ENCODE measurements at places on chromosomes 2 and 18.

DNA sequence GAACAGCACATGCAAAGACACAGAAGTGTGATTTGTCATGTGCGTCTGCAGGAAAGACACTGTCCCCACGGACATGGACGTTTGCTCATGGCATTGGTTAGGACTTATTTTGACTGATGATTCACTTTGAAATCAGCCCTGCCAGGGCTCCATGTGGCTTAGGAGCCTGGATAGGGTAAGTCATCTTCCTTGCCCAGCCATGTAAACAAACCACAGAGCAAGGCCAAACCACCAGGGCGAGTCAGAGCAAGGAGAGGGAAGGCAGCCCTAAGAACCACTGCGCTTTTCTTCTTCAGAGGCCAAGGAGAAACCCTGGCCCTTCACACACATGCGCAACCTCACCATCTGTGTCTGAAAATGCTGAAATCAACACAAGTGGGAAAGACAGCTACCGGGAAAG, 88.8 kb downstream of the GFPT1 start:
- DNase-seq: peak; percentile 87

- DNase-seq: no peak
These were observed 71.1 kb downstream of the PIK3C3 start for GRCh38 chr18:42025974-42026625.

GRCh38 chr2:98647636-98648035, 39.2 kb downstream of the UNC50 start:
- no peak for DNase-seq

GRCh38 chr2:128154225-128154624, 63.2 kb downstream of the UGGT1 start:
- DNase-seq: no peak

- DNase-seq: no peak
These were observed 276.2 kb downstream of the ZNF521 start for GRCh38 chr18:25075783-25076182.

DNA sequence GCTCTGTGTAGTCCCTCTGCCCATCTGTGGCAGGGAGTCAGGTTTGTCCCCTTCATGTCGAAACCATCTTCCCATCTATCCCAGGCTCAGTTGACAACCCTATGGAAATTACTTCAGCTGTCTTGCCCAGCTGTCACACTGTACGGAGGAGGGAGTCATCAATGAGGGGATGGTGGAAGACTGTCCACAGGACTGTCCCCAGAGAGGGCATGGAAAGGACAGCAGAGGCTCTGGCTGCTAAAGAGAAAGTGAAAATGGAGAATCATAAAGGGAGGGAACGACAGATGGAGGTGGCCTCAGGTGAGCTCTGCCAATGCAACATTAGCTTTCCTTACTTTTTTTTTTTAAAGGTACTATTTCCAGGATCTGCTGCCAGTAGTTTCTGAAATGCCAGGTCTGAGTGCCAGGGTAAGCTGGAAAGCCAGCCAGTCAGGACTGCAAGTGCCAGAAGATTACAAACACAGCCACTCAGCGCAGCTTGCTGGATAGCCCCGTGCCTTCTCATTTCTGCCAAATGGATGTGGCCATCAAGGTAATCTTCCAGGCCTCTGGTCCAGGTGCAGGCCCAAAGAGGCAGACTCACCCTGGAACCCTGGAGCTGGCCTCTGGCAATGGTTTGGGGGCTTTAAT, 192.8 kb downstream of the AGPS start:
- DNase-seq: no peak

DNA sequence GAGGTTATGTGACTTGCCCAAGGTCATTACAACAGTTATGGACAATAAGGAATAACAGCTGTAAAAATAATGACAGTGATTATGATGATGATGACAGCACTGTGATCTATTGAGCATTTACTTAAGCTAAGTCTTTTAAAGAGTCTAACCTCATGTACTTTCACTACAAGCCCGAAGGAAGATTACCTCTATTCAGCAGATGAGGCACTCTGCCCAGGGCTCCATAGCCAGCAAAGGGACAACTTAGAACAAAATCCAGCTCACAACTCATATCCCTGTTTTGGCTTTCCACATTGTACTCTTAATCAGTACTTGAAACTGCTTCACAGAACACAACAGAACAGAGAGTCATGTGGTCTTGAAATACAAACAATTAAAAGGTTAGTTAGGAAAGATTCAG, 290.2 kb downstream of the ZNF385B start:
- DNase-seq: no peak

GRCh38 chr2:85319796-85320195, 8.0 kb downstream of the TGOLN2 start:
- no peak for DNase-seq

DNA sequence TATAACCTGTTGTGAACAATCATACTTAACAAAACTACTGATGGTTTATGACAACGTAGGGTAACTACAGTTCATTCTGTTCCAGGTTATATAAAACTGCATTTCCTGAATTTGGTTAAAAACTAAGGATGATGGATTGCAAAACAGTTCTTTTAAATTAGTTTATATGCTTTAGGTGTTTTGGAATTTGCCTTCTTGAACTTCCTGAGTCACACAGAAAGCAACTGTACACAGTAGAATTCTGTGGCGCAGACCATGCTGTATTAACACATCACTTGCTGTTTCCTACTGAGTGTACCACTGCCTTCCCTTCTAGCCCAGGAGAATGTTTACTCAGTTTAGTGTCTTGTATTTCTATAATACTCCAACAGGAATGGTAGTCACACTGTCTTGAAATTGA, 19.4 kb downstream of the ITGB1BP1 start:
- DNase-seq: no peak

DNA sequence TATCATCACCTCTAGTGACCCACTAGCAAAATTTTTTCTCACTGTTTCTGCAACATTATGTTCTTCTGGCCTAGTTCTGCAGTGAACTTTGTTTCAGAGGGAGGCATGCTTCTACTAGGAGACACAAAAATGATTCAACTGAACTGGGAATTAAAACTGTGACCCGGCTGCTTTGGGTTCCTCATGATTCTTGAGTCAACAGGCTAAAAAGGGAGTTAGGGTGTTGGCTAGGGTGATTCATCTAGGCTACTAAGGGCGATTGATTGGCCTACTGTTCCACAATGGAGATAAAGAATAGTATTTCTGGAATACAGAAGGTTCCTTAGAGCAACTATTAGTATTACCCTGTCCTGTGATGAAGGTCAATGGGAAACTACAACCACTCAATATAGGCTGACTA, 179.5 kb downstream of the PPP1R1C start:
- DNase-seq: no peak

DNA sequence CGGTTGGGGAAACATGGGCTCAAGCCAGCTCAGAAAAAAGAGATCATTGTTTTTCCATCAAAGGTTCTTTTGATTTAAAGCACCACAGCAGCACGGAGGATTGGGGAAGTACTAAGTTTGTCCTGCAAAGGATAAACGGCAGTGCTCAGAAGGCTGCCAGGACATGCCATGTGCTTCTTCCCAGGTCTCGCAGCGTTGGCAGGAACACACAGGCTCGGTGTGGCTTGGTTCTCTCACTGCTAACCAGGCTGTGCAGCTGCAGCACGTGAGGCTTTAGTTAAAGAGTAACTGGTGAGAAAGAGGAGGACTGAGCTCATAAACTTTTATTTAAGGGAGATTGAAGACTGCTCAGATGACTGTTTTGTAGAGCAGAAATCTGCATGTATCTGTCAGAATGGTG, 264.3 kb downstream of the TSN start:
- no peak for DNase-seq

DNA sequence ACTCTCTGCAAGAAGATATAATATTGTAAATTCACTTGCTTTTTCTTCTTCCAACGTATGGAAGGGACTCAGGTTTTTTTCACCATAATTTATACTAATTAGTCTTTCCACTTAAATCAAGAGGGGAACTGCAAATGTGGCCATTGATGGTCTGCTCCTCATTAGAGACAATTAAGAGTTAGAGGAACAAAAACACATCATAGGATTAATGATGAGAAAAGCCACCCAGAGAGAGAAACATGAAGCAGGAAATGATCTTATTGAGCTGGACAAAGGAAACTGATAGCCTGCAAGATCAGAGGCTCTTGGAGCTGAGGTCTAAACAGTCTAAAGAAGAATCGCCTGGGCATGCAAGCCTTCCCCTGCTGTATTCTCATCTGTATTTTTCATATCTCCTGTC, 151.2 kb upstream of the NRP2 start:
- no peak for DNase-seq

- DNase-seq: no peak
These were observed 12.4 kb downstream of the CNNM4 start for GRCh38 chr2:96772903-96773671.

All from urothelium cell line (cell line).